ENCODE measurements at places on chromosomes 1 and 21. TPM values are rescaled to one million over a fixed set of nuclear protein-coding genes. Genes with fewer than 3 reads are reported as not detected.
A peak's percentile ranks its signal among the peaks of the same experiment; 100 is the strongest.

DNA sequence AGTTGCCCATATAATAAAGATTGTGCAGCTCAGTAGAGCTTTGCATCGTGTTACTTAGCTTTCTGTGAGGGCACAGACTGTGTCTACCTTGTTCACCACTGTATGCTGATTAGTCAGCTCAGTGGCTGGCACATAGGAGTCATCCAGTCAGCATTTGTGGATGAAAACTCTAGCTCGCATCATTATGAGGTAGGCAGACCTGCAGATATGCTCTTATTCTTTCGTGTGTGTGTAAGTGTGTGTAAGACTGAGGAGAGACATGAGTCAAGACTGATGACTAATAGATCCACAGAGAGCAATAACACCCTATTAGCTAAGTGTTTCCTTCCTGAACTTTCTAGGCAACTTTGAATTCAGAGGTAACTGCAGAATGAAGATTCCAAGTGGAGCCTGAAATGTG, 17.1 kb downstream of the TTF2 start:
- no peaks in the 10 kb centered on the region for H3K27me3 ChIP-seq
- no peak for DNase-seq
- H3K4me1 ChIP-seq = no peaks in the 10 kb centered on the region
- no peak overlapping the region for H3K4me3 ChIP-seq

DNA sequence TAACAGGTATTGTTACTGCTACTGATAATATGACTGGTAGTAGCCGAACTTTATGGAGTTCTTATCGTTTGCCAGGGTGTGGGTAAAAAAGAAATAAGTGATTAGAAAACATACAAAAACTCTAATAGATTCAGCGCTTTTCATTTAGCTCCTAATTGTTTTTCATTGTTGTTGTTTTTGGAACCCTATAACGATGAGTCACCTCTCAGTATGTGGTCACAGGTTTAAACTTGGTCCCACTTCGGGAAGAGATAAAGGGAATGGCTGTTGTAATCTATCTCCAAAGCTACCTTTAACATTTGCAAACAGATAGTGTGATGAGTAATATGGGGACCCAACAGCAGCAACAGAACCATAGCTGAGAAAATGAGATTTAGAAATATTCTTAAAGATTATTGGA, 62.7 kb upstream of the BCL10 start:
- no peak for DNase-seq
- no peaks in the 10 kb centered on the region for H3K27me3 ChIP-seq
- no peak overlapping the region for H3K4me3 ChIP-seq
- peaks cover 9% of the 10 kb centered on the region for H3K4me1 ChIP-seq
- no peak overlapping the region for H3K27ac ChIP-seq

- H3K36me3 ChIP-seq = no peaks in the 10 kb centered on the region
- no peak for DNase-seq
- no peak overlapping the region for H3K27ac ChIP-seq
- no peaks in the 10 kb centered on the region for H3K27me3 ChIP-seq
- no peak overlapping the region for H3K4me3 ChIP-seq
These were observed 15.9 kb downstream of the TUFT1 start for GRCh38 chr1:151556052-151556451.

- no peak for DNase-seq
- no peaks in the 10 kb centered on the region for H3K36me3 ChIP-seq
- H3K27ac ChIP-seq = peak overlapping the region; percentile 86
- H3K4me1 ChIP-seq = peaks cover 18% of the 10 kb centered on the region
These were observed 124.8 kb downstream of the RIPK4 start for GRCh38 chr21:41641821-41642701.

DNA sequence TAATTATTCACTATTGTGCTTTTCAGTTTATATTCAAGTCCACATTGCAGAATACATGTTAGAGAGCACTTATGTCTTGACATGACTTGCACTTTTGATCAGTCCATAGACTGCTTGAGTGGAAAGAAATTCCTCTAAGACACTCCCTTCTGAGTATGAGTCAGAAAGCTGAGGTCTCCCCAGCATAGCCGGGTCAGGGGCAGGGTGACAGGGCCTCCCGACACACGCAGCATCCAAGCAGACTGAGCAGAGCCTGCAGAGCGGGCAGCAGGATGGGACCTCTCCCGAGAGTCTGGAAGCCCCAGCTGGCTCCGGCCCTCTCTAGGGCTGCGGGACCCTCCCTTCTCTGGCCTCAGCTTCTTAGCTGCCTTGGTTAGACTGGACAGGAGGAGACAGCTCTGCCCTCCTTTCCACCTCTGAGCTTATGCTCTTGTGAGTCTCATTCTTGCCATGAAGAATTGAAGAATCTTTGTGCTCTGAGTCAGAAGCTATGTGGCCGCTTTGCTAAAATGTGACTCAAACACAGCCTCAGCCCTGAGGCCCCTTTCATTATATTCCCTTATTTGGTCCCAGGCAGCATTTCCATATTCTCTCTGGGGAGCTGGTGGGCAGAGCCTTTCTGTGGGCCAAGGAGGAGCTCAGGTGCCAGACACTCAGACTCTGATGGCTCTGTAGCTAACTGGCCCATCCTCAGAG, 11.2 kb upstream of the CAPN2 start:
- H3K27me3 ChIP-seq = no peaks in the 10 kb centered on the region
- no peak overlapping the region for H3K4me3 ChIP-seq

DNA sequence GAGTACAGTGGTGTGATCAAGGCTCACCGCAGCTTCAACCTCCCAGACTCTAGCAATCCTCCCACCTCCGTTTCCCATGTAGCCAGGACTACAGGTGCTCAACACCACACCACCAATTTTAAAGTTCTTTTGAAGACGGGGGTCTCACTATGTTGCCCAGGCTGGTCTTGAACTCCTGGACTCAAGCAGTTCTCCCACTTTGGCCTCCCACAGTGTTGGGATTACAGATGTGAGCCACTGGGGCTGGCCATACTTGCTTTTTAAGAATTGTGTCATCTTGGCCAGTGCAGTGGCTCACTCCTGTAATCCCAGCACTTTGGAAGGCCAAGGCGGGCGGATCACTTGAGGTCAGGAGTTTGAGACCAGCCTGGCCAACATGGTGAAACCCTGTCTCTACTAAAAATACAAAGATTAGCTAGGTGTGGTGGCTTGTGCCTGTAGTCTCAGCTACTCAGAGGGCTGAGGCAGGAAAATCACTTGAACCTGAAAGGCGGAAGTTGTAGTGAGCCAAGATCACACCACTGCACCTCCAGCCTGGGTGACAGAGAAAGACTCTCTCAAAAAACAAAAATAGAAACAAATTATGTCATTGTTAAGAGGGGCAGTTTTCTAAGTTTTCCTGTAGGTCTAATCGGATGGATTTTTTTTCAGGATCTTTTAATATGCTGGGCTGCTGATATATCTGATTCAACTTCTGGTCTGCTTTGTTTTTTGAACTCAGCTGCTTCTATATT, 18.7 kb downstream of the AK4 start:
- H3K4me1 ChIP-seq = peaks cover 26% of the 10 kb centered on the region
- H3K36me3 ChIP-seq = no peaks in the 10 kb centered on the region
- H3K27ac ChIP-seq = no peak overlapping the region
- no peak overlapping the region for H3K4me3 ChIP-seq
- no peaks in the 10 kb centered on the region for H3K27me3 ChIP-seq
- DNase-seq = no peak

- DNase-seq = no peak
- H3K36me3 ChIP-seq = no peaks in the 10 kb centered on the region
- H3K4me1 ChIP-seq = no peaks in the 10 kb centered on the region
- H3K27me3 ChIP-seq = no peaks in the 10 kb centered on the region
These were observed 22.5 kb upstream of the RC3H1 start for GRCh38 chr1:174044418-174045222.

DNA sequence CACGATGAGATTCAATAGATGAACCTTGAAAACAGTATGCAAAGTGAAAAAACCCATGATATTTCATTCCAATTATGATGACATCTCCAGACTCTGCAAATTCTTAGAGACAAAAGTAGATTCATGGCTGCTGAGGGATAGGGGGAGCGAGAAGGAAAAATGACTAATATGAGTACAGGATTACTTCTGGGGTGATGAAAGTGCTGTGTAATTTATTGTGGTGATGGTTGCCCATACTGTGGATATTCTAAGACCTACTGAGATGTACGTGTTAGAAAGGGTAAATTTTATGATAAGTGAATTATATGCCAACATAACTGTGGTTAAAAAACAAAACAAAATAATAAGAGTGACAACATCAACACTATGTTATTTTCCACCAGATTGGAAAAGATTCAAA, 18.9 kb upstream of the RGS7 start:
- H3K36me3 ChIP-seq = no peaks in the 10 kb centered on the region
- no peak overlapping the region for H3K27ac ChIP-seq
- H3K4me3 ChIP-seq = no peak overlapping the region
- no peak for DNase-seq
- H3K27me3 ChIP-seq = no peaks in the 10 kb centered on the region
- H3K4me1 ChIP-seq = no peaks in the 10 kb centered on the region

DNA sequence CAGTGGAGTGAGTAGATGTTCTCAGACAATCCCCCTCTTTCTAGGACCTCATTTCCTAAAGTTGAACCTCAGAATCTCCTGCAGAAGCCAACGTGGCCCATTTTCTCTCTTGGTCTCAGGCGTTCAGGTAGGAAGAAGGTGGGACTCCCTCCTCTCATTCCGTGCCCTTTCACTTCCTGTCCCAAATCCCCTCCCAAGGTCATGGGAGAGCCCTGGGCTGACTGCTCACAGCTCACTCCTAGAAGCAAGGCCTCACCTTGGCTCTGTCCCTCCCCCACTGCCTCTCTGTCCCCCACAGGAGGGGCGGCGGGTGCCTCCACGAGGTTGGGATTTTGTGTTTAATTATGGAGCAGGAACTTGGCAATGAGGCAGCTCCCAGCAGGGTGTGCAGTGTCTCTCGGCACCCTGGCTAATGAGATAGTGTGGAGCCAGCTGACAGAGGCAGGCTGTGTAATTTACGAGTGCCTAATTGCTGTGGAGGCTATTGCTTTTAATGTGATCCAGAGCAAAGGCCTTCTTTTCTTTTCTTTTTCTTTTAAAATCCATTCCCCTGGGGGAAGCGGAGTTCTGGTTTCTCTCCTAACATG, 9.1 kb upstream of the CDK18 start:
- peaks cover 25% of the 10 kb centered on the region for H3K4me1 ChIP-seq
- no peaks in the 10 kb centered on the region for H3K27me3 ChIP-seq
- no peak overlapping the region for H3K27ac ChIP-seq
- no peaks in the 10 kb centered on the region for H3K36me3 ChIP-seq

GRCh38 chr1:209710847-209711246, 6.2 kb downstream of the HSD11B1 start:
- H3K4me1 ChIP-seq = no peaks in the 10 kb centered on the region
- DNase-seq = no peak
- H3K27ac ChIP-seq = no peak overlapping the region
- H3K4me3 ChIP-seq = no peak overlapping the region
- H3K27me3 ChIP-seq = no peaks in the 10 kb centered on the region

GRCh38 chr1:10915594-10915993, 96.9 kb upstream of the TARDBP start:
- H3K27me3 ChIP-seq = no peaks in the 10 kb centered on the region
- H3K4me1 ChIP-seq = no peaks in the 10 kb centered on the region
- no peaks in the 10 kb centered on the region for H3K36me3 ChIP-seq
- DNase-seq = no peak

DNA sequence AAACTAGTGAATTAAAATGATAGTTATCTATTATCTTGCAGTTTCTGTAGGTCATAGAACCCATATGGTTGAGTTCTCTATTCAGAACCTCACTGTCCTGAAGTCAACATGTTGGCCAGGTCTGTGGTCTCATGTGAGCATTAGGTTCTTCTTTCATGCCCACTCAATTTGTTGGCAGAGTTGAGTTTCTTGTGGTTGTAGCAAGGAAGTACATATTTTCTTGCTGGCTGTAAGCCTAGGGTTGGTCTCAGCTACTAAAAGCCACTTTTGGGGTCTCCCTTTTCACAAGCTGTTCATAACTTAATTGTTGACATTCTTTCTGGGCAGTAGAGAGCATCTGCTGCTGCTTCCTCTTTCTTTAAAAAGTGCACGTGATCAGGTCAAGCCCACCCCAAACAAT, 1165.1 kb upstream of the NCAM2 start:
- DNase-seq = no peak
- H3K27me3 ChIP-seq = no peaks in the 10 kb centered on the region
- no peak overlapping the region for H3K27ac ChIP-seq
- H3K4me1 ChIP-seq = no peaks in the 10 kb centered on the region

GRCh38 chr1:116906812-116907211, 2.9 kb upstream of the PTGFRN start:
- no peak overlapping the region for H3K4me3 ChIP-seq
- no peak overlapping the region for H3K27ac ChIP-seq
- H3K27me3 ChIP-seq = no peaks in the 10 kb centered on the region
- H3K36me3 ChIP-seq = no peaks in the 10 kb centered on the region
- peaks cover 20% of the 10 kb centered on the region for H3K4me1 ChIP-seq
- DNase-seq = no peak

DNA sequence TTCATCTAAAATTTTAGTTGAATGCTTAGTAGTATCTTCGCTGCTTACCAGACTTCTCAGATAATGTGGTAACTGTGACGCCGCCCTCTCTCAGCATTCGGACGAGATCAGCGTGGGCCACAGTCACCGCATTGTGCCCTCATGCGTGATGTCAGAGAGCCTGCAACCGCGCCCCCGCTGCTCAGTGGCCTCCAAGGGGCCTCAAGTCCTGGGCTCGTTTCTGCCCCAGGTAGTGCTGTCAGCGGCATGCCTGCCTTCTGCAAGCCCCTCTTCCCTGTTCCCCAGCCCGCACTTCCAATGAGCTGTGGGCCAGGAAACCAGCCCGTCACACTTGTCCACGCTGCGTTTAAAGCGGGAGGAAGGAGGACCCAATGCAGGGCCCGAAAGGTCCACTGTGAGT, 61.6 kb upstream of the TRAPPC10 start:
- no peak overlapping the region for H3K4me3 ChIP-seq
- no peaks in the 10 kb centered on the region for H3K36me3 ChIP-seq

DNA sequence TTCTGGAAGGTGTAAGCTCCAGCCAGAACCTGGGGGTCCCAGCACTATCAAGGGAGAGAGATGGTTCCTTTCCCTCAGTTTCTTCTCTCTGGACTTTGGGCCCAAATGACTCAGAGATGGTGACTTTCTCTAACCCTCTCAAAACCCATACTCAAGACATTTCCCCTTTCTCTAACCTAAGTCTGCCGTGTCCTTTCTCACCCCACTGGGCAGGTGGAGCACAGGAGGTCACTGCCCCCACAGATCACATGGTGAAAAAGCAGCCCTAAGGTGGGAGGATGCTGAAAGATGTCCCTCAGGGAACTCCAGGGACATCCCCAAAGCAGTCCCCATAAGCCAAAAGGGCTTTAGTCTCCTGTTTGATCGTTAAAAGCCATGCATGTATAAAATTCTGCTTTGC, 173.7 kb downstream of the HIVEP3 start:
- H3K4me3 ChIP-seq = no peak overlapping the region
- no peak for DNase-seq
- no peak overlapping the region for H3K27ac ChIP-seq
- H3K36me3 ChIP-seq = no peaks in the 10 kb centered on the region

- H3K36me3 ChIP-seq = no peaks in the 10 kb centered on the region
- no peak overlapping the region for H3K27ac ChIP-seq
- H3K4me1 ChIP-seq = no peaks in the 10 kb centered on the region
- H3K4me3 ChIP-seq = no peak overlapping the region
- H3K27me3 ChIP-seq = no peaks in the 10 kb centered on the region
- no peak for DNase-seq
These were observed 17.8 kb downstream of the GNG4 start for GRCh38 chr1:235631816-235632215.

The TDRD10 gene
- total RNA-seq = 4.9 TPM

The AMY1C gene
- total RNA-seq = not detected

The MCOLN2 gene
- 1.7 TPM for total RNA-seq

Measured in vagina (tissue), 2 donors.